ENCODE measurements at places on chromosomes 2 and 18.

GRCh38 chr2:232376713-232377112, 1.8 kb upstream of the ALPP start:
- DNase-seq: no peak

DNA sequence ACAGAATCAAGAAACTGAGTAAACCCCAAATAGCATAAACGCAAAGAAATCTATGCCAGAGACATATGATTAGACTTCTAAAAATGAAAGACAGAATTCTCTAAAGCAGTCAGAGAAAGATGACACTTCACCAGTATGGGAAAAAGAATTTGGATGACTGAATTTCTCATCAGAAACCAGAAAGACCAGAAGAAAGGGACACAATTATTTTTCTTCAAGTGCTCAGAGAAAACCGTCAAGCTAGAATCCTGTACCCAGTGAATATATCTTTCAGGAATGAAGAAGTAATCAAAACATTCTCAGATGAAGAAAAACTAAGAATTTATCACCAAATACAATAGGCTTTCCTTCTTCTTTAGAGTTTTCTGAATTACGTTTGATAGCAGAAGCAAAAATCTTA, 14.2 kb upstream of the ESPNL start:
- DNase-seq: no peak

GRCh38 chr2:154198866-154199265, 327.1 kb downstream of the GALNT13 start:
- no peak for DNase-seq

- DNase-seq: no peak
Observed at GRCh38 chr2:224837558-224837957, 121.4 kb upstream of the CCDC195 start.

DNA sequence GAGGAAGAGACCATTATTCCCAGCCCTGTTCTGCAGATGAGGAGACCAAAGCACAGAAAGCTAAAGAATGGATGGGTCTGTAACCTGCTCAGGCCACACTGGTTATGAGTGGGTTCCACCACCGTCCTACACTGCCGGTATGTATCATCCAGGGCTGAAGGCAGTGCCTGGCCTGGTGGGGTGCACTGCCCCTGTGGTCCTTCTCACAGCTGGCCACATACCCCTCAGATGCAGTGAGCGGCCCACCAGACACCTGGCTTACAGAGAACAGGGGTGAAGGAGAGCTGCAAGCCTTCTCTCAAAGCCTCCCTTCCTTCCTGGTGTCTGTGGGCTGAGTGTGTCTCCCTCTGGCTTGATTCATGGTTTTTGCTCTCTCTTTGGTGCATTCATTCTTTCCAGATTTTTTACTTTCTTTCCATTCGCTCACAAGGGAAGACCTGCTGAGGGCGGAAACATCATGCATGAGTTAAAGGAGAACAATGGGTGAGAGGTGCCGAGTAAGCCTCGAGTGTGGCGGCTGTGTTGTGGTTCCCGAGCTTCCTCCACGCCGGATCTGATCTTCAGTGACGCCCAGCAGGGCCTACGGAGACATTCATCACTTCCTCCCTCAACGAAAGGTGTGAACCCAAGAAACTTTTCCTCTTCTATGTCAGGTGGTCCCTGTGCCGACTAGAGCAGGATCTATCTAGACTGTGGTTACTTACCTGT, 62.1 kb upstream of the REL start:
- DNase-seq: no peak

DNA sequence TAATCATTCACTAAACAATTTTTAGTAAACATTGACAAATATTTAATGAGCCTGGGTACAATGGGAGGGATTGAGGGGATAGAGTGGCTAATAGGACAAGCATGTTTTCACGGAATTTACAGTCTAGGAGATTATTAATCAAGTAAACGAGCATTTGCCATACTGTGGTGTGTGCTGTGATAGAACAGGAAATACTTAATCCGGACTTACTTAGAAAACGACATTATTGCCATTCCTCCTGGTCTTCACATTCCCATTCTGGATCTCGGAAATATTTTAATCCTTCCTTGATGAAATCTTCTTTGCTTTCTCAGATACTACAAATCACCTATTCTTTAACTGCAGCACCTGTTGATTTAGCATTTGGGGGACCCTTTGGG, 905 bp downstream of the TTLL4 start:
- no peak for DNase-seq

DNA sequence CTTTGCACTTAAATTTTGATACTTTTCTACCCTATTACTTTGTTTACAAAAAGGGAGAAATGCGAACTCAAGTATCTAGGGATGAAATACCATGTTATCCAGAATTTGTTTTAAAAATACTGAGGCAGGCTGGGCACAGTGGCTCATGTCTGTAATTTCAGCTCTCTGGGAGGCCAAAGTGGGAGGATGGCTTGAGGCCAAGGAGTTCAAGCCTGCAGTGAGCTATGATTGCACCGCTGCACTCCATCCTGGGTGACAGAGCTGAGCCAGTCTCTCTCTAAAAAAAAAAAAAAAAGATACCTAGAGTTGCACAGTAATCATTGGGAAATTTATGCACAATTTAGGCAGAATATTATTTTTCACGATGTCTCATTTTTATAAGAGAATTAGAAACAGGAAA, 12.4 kb upstream of the VAPA start:
- DNase-seq: no peak

Data from cortex of kidney (tissue), 1 donor.